ENCODE measurements at places on chromosomes 4 and X. TPM values are rescaled to one million over a fixed set of nuclear protein-coding genes. Genes with fewer than 3 reads are reported as not detected.

GRCh38 chr4:85828027-85828890, 353.3 kb downstream of the ARHGAP24 start:
- peak overlapping the region; percentile 39 for H3K4me3 ChIP-seq
- no peak for DNase-seq
- H3K36me3 ChIP-seq = no peaks in the 10 kb centered on the region
- H3K27ac ChIP-seq = no peak overlapping the region

GRCh38 chrX:70826715-70827114, 81.8 kb downstream of the TEX11 start:
- no peak for DNase-seq
- no peak overlapping the region for H3K4me3 ChIP-seq
- no peaks in the 10 kb centered on the region for H3K4me1 ChIP-seq

- no peak for DNase-seq
- H3K4me1 ChIP-seq = no peaks in the 10 kb centered on the region
- H3K27ac ChIP-seq = no peak overlapping the region
- no peaks in the 10 kb centered on the region for H3K27me3 ChIP-seq
Measured at GRCh38 chr4:4394644-4395043, 7.7 kb downstream of the NSG1 start.

The KLB gene
- not detected for total RNA-seq

GRCh38 chr4:110681381-110681780, 58.5 kb upstream of the PITX2 start:
- DNase-seq = no peak
- no peaks in the 10 kb centered on the region for H3K36me3 ChIP-seq
- H3K4me1 ChIP-seq = no peaks in the 10 kb centered on the region
- H3K4me3 ChIP-seq = no peak overlapping the region

GRCh38 chr4:146191766-146192458, 16.4 kb downstream of the LSM6 start:
- H3K4me3 ChIP-seq = no peak overlapping the region
- H3K36me3 ChIP-seq = peaks cover 23% of the 10 kb centered on the region
- no peaks in the 10 kb centered on the region for H3K27me3 ChIP-seq
- H3K4me1 ChIP-seq = no peaks in the 10 kb centered on the region

The TMEM47 gene
- 189 TPM for total RNA-seq

Data from thoracic aorta (tissue), 2 donors.